A549 treated with CORT108297 at 1 μM for 4 hours (cell line): ENCODE measurements at places on chromosomes 1 and 21. TPM values are rescaled to one million over a fixed set of nuclear protein-coding genes. Genes with fewer than 3 reads are reported as not detected.

The CFAP107 gene
- not detected in 5 replicates for total RNA-seq

The MRPS15 gene
- 72.0 to 87.4 TPM (median 81.7 TPM) in 5 replicates for total RNA-seq

The SPRR1A gene
- not detected in 5 replicates for total RNA-seq

The TGFBR3 gene
- 2.7 to 3.5 TPM (median 3.2 TPM) in 5 replicates for total RNA-seq

The RGS8 gene
- total RNA-seq, result not detected in 5 replicates

The ZMYM1 gene
- total RNA-seq, result 4.6 to 7.5 TPM (median 6.5 TPM) in 5 replicates

The PDZK1 gene
- total RNA-seq, result 0.66 to 0.99 TPM (median 0.77 TPM) in 5 replicates
